ENCODE measurements at places on chromosomes 12 and 14.

- peak; percentile 1 for DNase-seq
Observed at GRCh38 chr14:20219033-20219432, 4.5 kb upstream of the OR11H6 start.

DNA sequence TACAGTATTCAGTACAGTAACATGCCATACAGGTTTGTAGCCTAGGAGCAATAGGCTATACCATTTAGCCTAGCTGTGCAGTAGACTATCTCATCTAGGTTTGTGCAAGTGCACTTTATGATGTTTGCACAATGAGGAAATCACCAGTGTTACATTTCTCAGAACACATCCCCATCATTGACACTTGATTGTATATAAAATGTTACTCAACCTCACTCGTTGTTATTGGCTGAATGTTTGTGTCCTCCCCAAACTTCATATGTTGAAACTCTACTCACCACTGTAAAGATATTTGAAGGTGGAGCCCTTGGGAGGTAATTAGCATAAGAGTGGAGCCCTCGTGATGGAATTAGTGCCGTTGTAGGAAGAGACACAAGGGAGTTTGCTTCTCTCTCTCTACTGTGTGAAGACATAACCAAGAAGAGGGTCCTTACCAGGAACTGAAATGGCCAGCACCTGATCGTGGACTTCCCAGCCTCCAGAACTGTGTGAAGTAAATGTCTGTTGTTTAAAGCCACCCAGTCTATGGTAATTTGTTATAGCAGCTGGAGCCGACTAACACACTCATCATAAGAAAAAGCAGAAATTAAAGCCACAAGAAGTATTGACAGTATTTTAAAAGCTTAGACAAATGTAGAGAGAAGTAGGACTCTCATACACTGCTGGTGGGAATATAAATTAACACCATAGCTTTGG, 3.2 kb upstream of the MED13L start:
- DNase-seq: no peak

- peak; percentile 14 for DNase-seq
Observed at GRCh38 chr14:52473557-52473956, 78.7 kb downstream of the TXNDC16 start.

- no peak for DNase-seq
Observed at GRCh38 chr12:9808504-9808903, 18.8 kb upstream of the KLRF1 start.

GRCh38 chr14:49017447-49017846, 568.7 kb downstream of the RPS29 start:
- no peak for DNase-seq
